NCI-H774 (cell line): ENCODE measurements at places on chromosomes 13 and 19.

GRCh38 chr13:53694814-53695532 is 666.4 kb downstream of the OLFM4 start:
- no peak for DNase-seq

GRCh38 chr19:38792250-38793111 is 3.5 kb downstream of the LGALS7B start:
- no peak for DNase-seq

GRCh38 chr13:49441846-49442245 is 2.0 kb downstream of the CAB39L start:
- no peak for DNase-seq

DNA sequence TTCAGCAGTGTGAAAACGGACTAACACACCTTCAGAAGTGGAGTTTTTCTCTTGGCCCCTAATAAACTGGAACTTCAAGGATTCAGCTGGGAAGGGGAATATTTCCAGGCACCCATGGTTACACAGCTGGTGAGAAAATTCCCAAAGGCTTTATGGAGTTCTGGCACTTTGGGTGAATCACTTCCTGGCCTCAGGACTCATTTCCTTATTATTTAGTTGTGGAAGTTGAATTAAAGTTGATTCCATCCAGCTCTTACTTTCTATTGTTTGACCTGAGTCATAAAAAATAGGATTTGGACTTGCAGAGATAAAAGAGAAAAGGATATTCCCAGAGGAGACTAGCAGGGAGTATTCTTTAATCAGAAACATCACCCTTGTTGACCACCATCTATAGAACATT is 882.1 kb downstream of the UQCRFS1 start:
- DNase-seq = no peak

DNA sequence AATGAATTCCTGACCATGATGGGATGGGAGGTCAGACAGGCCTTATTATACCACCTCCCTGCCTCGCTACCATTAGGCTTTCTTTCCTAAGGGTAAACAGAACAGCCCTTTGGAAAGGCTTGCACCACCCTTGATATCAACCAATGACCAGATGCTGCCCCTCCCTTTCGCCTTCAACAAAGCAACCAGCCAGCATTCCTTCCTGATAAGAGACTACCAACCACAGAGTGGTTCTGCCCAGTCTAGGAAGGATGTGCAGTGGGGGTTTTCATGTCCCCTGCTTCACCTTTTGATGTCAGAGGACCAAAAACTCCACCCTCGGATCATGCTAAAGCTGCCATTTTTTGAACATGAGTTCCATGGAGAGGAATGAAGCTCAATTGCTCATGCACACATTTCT is 21.7 kb downstream of the TEX30 start:
- DNase-seq = no peak

GRCh38 chr13:95258619-95259194 is 42.5 kb downstream of the ABCC4 start:
- DNase-seq = no peak

DNA sequence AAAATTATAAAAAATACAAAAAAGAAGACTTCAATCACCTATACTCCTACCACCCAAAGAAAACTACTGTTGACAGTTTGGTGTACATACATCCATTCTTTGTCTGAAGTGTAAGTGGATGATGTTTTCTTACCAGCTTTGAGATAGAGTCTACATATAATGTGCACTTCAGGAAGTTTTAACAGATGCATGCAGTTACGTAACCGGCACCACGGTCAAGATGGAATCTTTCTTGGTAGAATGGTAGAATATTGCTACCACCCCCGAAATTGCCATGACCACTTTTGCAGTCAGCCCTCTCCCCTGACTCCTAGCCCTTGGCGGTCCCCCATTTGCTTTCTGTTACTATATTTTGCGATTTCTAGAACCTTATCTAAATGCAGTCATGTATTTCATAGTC is 1.4 kb downstream of the CUL4A start:
- DNase-seq = no peak

DNA sequence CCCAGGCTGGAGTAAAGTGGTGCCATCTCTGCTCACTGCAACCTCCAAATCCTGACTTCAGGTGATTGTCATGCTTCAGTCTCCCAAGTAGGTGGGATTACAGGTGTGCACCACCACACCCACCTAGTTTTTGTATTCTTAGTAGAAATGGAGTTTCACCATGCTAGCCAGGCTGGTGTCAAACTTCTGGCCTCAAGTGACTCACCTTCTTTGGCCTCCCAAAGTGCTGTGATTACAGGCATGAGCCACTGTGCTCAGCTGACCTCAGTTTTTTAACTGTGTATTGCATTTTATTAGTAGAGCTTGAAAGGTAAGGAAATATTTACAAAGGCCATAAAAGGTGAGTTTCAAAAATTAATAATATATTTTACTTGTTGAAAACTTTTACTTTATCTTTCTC is 2.3 kb downstream of the ZNF726 start:
- no peak for DNase-seq

GRCh38 chr19:7743425-7743841 is 3.9 kb downstream of the CD209 start:
- no peak for DNase-seq
